ENCODE measurements at places on chromosomes 3 and 15.

DNA sequence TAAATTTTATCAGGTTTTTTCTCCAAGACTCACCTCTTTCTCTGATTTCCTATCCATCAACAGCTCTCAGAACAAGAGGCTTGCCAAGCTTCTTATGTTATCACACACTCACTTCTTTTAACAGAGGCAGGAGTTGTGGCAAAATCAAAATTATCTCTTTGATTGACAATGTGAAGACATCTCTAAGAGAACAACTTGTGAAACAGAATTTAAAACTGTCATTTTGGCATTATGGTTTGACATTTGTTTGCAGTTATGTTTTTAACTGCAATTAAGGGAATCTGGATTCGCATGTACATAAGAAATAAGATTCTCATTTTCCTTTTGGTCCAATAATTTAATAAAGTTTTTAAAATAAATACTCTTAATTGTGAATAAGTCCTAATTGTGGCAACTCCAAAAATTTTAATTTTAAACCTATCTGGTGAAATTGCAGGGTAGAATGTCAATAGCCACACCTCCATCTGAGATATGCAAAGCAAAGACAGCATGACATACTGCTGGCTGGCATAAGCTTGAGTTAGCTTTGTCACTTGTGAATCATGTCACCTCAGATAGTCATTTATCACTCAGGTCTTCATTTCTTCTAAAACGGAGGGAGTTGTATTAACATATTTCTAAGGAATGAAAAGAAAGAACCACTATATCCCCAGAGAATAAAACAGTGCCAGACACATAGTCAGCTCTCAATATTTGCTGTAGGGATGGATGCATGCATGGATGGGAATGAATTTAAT, 158.6 kb downstream of the CCNL1 start:
- DNase-seq: no peak

DNA sequence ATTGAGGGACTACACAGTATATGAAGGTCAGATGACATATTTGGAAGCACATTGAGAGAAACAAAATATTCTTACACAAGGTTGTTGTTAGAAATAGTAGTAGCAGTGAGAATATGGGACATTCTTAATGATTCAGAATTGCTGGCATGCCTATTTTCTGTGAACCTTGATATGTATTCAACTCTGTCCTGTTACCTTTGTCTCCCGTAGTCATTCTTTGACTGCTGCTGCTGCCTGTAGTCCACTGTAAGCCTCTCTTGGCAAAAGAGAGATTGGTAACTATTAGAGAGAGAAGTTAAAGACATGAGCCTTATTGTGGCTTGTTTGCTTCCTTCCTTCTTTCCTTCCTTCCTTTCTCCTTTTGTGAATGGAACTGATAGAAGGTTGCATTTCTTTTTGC, 64.5 kb downstream of the TCF12 start:
- DNase-seq: no peak

- DNase-seq: no peak
Measured at GRCh38 chr3:139198929-139199328, 144.9 kb upstream of the MRPS22 start.

DNA sequence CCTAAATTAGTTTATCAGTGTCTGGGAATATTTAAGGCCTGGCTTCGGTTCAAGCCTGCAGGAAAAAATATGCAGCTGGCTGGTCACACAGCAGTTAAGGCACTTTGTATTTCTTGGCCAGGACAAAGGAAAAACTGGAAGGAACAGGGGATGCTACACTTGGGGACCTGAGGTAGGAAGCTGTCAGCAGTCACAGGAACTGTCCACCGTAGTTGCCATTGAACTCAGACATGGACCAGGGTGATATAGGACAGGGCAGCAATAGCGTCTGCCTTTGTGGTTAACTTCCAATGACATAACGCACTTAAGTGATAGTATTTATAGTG, 49.1 kb downstream of the NR1D2 start:
- no peak for DNase-seq

DNA sequence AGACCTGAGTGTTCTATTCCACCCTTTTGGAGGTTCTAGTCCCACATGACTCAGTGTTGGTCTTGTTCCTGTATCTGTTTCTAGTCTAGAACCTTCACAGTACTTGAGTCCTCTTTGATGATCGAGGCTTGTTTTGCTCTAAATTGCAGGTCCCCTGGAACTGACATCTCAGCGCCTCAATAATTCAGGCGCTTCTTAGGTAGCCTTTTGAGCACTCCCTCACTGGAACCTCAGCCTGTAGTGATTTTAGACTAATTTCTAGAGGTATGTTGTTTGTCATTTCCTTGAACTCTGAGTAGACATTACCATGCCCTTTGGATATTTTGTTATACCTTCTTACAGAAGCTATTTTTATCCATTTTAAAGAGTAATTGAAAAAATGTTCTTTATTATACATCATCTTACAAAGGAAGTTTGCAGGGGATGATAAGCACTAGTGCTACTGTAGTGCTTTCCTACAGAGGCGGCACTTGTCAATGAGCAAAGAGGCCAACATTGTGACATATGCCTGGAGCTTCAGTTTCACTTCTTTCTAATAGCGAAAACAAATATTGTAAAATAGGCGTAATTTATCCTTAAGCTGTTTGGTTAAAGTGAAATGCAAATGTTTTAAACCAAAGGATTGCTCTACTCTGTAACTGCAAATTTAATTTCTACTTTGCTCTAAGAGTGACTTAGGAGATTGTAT, 75.7 kb downstream of the EFL1 start:
- DNase-seq: no peak

Data from 8988T (cell line).